ENCODE measurements at places on chromosomes 6 and 20.

DNA sequence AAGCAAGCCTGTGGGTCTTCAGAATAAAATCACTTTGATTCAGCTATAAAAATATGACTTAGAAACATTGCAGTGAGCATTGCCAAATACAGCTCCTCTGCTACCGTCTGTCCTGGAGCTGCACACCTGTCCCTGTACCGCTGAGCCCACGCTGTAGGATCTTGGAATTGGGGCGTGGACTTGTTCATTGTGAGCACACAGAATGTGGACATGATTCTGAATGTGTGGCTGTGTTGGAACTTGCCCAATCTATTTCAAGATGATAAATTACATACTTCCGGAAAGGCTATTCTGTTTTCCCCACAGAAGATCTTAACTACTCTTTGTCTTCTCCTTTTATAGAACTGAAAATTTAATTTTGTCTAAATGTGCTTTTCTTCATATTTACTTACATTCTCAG, 107.3 kb downstream of the UST start:
- no peak for DNase-seq

GRCh38 chr20:56976336-56976735, 290.1 kb downstream of the BMP7 start:
- no peak for DNase-seq

DNA sequence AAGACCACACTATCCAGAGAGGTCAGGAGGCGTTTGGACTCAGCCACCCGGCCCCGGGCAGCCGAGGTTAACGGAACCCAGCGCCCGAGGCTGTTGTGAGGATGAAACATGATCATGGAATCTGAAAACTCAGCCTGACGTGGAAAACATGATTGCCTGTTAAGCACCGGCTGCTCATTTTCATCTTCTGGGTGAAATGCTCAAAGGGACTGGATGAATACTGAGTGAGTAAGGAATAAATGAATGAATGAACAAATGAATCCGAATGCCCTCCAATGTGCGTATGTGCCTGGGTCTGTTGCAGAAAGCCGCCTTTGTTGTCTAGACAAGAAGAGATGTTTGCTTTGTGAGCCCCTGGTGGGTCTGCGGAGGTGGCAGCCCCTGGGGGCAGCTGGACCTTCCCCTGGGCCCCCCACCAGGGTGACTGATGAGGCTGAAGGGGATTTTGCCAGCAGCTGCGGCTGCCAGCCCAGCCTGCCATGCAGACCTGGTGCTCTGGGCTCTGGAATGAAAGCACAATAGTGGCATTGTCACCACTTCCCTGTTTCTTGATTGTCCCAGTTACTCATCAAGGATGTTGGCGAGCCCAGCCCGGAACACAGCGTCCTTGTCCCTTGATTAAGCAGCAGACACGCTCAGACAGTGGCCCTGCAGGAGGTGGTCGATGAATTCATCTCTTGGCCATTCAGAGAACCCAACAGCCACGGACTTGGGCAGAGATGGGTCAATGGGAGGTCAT, 211.1 kb downstream of the ANKRD60 start:
- DNase-seq, result no peak

GRCh38 chr20:7540923-7541322, 399.3 kb downstream of the HAO1 start:
- DNase-seq, result no peak

GRCh38 chr6:116518621-116519368, 7.4 kb downstream of the CALHM5 start:
- no peak for DNase-seq

DNA sequence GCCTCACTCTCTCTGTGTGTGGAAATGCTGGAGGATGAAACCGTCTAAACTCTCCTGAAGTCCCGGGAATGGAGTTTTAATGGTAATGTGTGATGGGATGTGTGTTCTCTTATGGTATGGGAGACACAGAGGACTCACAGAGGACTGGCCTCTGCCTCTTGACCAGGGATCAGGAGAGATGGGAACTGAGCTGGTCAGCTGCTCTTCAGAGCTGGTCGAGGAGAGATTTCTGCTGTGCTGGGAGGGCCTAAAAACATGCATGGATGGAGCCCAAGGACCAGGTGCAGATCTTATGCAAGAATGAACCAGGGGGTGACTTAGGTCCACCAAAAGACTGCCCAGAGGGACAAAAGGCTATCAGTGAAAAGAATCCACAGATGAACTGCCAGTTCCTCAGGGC, 27.3 kb upstream of the GMDS start:
- no peak for DNase-seq

DNA sequence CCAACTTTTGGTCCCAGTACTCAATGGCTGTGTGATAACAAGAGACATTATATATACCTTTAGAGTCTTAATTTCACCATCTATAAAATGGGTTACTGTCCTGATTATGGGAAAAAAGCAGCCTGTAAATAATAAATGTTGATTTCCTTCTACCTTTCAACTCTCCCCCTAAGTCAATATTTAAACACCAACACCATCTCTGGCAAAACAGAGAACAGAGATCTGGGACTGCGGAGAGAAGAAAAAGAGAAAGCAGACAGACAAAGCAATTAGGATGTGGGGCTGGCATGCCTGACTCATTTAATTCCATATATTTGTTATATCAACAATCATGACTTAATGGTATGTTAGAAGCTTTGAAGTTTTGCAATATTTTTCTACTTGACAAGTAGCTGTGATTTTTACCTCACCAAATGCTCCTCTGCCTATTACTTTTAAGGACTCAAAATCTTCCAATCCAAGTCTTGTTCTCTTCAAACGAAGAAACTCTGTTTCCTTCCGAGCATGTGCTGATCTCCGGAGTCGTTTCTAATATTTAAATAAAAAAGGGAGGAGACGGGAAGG, 23.3 kb downstream of the STK38 start:
- no peak for DNase-seq

- DNase-seq, result no peak
Observed at GRCh38 chr6:2594868-2595267, 155.9 kb downstream of the MYLK4 start.

- no peak for DNase-seq
Observed at GRCh38 chr20:43721097-43721428, 5.7 kb downstream of the GTSF1L start.

GRCh38 chr6:106740287-106740686, 110.9 kb downstream of the QRSL1 start:
- DNase-seq, result no peak

DNA sequence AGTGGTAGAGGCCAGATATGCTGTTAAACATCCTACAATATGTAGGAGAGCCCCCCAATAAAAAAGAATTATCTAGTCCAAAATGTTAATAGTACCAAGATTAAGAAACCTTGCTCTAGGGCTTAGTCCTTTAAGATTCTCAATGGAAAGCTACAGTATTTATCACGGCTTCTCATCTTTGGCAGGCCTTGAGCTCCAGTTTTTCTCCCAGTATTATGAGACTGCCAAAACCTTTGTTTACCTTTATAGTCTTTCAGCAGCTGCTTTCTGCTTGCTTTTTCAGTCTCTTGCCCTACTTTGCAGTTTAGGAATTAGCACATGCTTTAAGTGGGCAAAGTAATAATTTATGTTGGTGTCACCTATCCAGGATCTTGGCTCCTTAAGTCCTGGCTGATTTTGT, 59.7 kb downstream of the NHLRC1 start:
- no peak for DNase-seq

- no peak for DNase-seq
Observed at GRCh38 chr6:38552121-38552520, 87.6 kb downstream of the BTBD9 start.

GRCh38 chr6:112466373-112467151, 119.4 kb downstream of the RFPL4B start:
- DNase-seq, result no peak

DNA sequence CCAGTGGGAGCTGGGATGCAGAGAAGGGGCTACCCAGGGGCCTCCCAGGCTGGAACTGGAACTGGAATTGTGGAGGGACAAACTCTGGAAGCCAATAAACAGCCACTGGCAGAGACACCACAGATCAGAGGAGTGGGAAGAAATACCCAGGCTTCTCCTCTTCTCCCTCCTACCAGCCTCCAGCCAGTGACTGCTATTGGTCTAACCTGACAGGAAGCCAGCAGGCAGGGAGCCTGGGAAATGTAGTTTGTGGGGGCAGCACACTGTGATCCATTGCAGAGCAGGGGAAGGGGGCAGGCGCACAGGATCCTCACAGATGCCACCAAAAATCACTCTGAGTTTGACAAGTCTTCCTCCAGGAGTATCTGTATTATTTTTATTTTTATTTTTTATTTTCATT, 12.1 kb upstream of the MLN start:
- no peak for DNase-seq

- DNase-seq, result no peak
Observed at GRCh38 chr20:34703061-34703423, 1.1 kb upstream of the TP53INP2 start.

GRCh38 chr6:136927292-136927691, 5.2 kb downstream of the SLC35D3 start:
- DNase-seq, result no peak

- no peak for DNase-seq
Observed at GRCh38 chr6:74434171-74434570, 738.2 kb downstream of the CD109 start.

DNA sequence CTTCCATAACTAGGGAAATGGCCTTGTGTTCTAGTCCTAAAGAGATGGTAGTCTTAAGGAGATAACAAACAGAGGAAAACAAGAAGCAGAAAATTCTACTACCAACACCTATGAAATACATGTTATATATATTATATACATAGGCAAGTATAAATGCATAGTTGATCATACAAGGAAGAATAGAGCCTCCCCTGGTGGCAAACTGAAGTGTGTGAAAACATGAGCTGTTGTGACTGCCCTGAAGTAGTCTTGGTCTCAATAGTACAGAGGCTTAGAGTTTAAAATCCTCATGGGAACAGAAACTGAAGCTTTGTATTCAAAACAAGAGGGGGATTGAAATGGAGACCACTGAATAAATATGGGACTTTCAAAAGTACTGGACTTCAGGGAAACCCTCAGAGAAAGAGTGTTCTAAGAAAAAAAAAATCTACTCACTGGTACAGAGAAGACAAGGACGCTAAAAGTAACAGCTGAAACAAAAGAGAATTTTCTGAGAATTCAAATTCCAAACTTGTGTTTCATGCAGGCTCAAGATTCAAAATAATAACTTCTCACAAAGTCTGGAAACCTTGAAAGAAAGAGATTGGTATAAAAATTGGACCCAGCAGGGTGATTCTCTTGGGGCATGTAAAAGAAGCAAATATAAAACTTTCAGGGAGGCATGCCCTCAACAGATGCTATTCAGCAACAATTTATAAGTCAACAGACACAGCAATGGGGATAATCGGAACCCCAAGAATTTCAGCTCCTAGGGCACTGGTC, 59.7 kb upstream of the SAMD3 start:
- no peak for DNase-seq

- no peak for DNase-seq
Observed at GRCh38 chr6:47404435-47404834, 73.2 kb upstream of the CD2AP start.

GRCh38 chr6:72580281-72580940, 41.5 kb upstream of the KCNQ5 start:
- no peak for DNase-seq

- peak; percentile 62 for DNase-seq
Observed at GRCh38 chr20:62143081-62143956, at the start of the genes PSMA7 and SS18L1. Gene PSMA7 (minus strand): TSS chr20:62143394. CDS start chr20:62143303, 91 bp downstream. Gene SS18L1 (plus strand): TSS chr20:62143769. CDS start chr20:62143821, 52 bp downstream.

GRCh38 chr6:147384029-147384428, 124.5 kb upstream of the SAMD5 start:
- DNase-seq, result no peak

GRCh38 chr6:149026530-149026942, 279.7 kb downstream of the UST start:
- no peak for DNase-seq

GRCh38 chr6:161374971-161375873, 101.4 kb upstream of the AGPAT4 start:
- no peak for DNase-seq

- no peak for DNase-seq
Observed at GRCh38 chr6:3997177-3997770, 81.7 kb downstream of the FAM217A start.

- no peak for DNase-seq
Observed at GRCh38 chr20:25397821-25398220, 7.2 kb upstream of the ABHD12 start.

DNA sequence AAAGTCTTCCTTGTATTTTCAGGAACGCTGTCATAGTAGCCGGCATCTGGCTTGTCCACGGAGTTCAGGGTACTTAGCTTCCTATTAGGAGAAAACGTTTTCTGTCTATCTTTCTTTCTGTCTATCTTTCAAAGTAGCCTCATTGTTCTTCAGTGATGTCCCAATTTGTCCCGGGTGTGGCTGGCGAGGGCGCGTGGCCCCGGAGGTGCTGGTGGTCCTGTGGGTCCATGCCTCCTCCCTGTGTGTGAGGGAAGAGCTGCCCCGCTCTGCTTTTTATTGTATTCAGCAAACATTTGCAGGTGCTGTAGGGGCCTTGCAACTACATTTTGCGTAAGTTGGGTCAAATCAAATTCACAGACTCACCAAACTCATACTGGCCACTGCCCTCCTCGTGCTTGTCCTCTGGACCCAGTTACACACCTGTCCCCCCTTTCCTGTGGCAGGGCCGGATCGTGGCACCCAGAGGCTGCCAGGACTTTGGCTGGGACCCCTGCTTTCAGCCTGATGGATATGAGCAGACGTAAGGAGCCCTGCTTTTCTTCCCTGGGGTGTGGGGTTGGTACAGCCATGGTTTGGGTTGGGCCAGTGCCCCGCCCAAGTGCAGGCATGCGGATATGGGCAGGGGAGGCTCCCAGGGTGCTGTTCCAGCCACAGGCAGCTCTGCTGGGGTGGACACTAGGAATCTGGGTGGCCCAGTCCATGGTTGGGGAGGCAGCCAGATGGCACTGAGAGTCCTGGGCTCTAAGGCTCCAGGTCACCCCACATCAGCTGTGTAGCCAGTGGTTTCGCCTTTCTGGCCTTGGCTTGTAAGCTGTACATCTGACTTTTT, 12.3 kb downstream of the ITPA start:
- no peak for DNase-seq

GRCh38 chr6:11025921-11026635, 18.0 kb downstream of the ELOVL2 start:
- no peak for DNase-seq

- no peak for DNase-seq
Observed at GRCh38 chr6:137864812-137865508, 2.1 kb upstream of the TNFAIP3 start.

GRCh38 chr6:157265186-157265585, 58.1 kb downstream of the TMEM242 start:
- no peak for DNase-seq

DNA sequence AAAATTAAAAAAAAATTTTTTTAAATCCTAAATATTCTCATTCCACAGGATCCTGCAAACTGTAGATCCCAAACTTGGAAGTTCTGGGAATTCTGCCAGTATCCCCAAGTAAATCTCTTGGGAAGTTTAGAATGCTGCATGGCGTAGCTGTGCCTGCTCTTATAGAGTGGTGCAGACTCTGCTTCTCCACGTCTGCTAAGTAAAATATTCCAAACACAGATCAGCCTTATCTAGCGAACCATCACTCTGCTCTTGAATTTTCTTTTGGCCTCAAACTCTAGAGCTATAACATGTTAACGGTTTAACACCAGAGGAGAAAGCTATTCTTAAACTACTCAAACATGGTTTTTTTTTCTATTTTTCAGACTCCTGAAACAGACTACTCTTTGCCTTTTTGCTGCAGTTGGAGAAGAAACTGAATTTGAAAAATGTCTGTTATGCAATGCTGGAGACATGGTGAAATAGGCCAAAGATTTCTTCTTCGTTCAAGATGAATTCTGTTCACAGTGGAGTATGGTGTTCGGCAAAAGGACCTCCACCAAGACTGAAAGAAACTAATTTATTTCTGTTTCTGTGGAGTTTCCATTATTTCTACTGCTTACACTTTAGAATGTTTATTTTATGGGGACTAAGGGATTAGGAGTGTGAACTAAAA, 138.5 kb upstream of the AKAP12 start:
- DNase-seq, result no peak
